ENCODE measurements at places on chromosomes 4 and X.
A peak's percentile ranks its signal among the peaks of the same experiment; 100 is the strongest.

DNA sequence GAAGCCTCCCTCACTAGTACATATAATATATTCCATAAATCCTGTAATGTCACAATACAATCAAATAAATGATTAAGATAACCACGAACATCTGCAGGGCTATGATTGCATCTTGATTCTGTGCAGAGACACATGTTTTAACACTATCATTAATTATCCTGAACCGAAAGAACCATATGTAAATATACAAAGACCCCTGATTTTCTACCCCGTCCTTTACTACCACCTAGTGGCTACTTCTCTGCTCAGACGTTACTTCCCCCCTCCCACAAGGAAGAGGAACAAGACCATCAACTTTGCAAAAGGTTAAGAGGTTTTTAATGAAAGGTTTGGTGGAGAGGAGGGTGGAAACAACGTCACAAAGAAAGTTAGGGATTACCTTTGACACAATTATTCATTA lies 134.0 kb downstream of the COL4A6 start:
- DNase-seq: no peak

- peak; percentile 55 for DNase-seq
These were observed 433 bp downstream of the MMAA start for GRCh38 chr4:145619639-145619996.

- no peak for DNase-seq
These were observed 72.3 kb downstream of the NYX start for GRCh38 chrX:41519468-41519867.

GRCh38 chr4:72376901-72377300 lies 192.1 kb downstream of the ADAMTS3 start:
- no peak for DNase-seq

- no peak for DNase-seq
These were observed 36.0 kb downstream of the MED28 start for GRCh38 chr4:17650406-17650805.

DNA sequence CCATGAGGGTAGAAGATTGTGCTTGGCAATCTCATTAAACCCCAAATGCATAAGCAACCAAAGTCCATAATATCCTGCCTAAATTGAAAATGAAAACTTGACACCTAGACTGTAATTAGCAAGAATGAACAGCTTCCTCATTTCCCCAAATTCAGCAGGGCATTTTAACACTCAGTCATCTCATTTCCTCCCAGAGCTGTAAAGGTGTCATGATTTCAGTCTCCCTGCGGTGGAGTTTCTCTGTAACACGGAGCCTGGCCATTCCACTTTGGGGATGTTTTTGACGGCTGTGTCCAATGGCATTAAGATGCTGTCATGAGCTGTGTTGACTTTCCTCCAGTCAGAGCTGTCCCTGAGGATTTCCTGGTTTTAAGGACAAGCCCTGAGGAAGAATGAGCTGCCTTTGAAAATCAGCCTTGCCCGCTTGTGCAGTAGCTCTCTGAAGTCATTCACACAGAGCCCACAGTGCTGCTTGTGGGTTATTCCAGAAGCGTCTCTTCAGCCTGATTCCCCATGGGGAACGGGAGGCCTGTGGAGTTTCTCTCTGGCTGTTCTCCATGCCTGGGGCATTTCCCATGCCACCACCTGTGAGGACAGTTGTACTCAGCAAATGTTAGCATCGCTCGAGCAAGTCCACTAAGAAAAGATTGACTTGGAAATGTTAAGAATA lies 187.0 kb downstream of the MID1 start:
- DNase-seq: no peak

GRCh38 chrX:107850422-107850765 lies 24.7 kb downstream of the MID2 start:
- no peak for DNase-seq

GRCh38 chr4:147840838-147841738 lies 109.2 kb downstream of the ARHGAP10 start:
- no peak for DNase-seq

GRCh38 chrX:6660567-6661264 lies 125.8 kb upstream of the VCX3A start:
- no peak for DNase-seq

DNA sequence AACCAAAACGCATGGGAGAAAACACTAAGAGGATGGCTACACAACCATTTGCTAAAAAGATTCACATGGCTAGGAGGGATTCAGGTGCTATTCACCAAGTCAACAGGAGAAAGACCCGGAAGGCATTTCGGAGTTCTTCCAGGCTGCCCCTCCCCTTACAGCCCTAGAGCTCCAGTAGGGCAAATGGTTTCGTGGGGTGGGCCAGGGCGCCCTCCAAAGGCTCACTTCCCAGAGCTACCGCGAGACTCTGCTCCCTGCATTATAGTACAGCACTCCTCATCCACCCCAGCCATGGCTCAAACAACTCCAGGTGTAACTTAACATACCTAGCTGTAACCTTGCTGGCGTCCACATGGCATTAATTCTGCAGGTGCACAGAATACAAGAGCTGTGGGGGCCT lies 179.7 kb downstream of the SLC39A8 start:
- no peak for DNase-seq

- DNase-seq: no peak
These were observed 244.2 kb upstream of the GK2 start for GRCh38 chr4:79652232-79652631.

GRCh38 chr4:75180790-75181776 lies 248.2 kb downstream of the PARM1 start:
- no peak for DNase-seq

- no peak for DNase-seq
These were observed 118.8 kb downstream of the CHM start for GRCh38 chrX:85928606-85929005.

DNA sequence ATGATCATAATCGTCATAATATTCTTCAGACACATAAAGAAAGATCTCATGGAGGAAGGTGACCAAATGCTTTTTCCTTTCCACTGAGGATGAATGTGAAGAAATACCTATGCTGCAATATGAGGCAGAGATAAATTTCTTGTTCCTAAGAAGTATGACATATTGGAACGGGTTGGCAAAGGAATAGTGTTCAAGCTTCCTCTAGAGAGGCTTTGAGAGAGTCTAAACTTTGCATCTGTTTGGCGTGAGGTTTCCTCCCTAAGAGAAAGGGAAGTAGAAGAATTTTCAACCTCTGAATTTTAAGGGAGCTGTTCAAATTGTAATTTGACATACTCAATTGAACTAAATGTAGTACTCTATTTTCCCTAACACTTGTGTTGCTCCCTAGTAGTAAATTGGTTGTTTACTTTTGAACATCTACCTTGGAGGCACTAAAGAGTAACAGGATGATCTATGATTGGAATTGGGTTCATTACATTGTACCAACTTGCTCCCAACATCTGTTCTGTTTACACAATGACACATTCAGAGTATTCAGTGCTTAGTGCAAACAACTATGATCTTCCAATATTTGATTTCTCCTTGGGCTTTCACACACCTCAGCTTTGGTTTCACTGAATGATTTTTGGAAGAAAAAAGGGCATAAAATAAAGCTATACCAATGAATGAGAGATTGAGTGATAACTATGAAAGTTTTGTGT lies 122.0 kb downstream of the CORIN start:
- DNase-seq: no peak

DNA sequence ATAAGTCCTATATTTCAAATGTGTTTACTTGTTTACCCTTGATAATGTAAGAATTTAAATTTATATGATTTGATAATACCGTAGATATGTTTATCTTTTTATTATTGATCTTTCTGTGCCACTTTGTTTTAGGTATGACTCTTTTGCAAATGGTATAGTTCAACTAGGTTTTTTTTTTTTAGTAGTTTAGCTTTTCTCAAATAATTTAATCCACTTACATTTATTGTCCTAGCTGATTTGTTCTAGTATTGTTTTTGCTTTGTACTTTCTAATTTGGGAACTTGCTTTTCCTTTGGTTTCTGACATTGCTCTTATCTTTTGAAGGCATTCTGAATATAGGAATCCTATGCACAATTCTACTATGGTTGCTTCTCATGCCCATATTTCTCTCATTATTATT lies 98.9 kb upstream of the NAP1L5 start:
- DNase-seq: no peak

- DNase-seq: no peak
These were observed 105.0 kb downstream of the AREG start for GRCh38 chr4:74549936-74550335.

- no peak for DNase-seq
These were observed 37.2 kb upstream of the USP9X start for GRCh38 chrX:41047878-41048534.

DNA sequence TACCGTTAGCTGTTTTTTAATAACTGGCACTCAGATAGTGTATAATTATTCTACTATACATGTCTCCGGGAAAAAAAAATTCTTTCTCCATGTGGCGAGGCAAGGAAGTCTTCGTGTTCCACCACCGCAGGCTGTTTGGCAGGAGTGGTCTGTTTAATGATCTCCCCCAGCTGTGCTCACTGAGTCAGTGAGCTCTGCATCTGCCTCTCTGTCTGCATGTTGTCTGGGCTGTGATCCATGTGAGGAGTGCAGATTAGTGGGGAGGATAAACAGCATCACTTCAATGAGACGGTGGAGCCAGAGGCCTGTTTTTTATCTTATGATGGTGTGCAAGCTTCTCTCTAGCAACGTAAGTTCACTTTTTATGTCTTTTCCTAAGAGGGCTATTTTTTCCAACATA lies 69.8 kb downstream of the RPS3A start:
- DNase-seq: no peak

DNA sequence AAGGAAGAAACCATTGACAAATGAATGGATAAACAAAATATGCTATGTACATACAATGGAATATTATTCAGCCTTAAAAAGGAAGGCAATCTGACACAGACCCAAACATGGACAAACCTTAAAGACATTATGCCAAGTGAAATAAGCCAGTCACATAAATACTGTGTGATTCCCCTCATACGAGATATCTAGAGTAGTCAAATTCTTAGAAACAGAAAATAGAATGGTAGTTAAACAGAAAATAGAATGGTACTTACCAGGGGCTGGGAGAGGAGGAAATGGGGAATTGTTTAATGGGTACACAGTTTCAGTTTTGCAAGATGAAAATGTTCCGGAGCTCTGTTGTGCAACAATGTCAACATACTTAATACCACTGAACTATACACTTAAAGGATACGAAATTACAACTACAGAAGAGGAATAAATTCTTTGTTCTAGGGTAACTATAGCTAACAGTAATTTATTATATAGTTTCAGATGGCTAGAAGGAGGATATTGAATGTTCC lies 47.8 kb upstream of the DUSP21 start:
- no peak for DNase-seq

DNA sequence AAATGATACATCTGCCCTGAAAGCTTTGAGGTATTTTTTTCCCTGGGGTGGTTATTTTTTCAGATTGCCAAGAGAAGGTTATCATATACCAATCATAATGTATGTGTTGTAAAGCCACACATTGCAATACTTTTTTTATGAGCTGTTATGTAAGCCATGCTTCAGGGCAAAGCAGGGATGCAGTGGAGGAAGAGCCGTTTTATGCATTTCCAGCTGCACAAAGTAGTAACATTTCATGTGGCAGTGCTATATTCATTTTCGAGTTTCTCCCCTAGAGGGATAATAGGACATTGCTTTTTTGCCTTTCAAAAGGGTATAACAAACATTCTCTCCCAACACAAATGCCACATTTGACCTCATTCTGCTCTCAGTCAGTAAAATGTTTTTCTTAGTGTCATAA lies 68.5 kb downstream of the GALNT7 start:
- no peak for DNase-seq

GRCh38 chr4:74444891-74445642 lies at the start of gene AREG:
AREG (plus strand) TSS chr4:74445136; CDS start chr4:74445346, 210 bp downstream.
- DNase-seq: peak; percentile 68

GRCh38 chr4:152112190-152112589 lies 351.4 kb upstream of the GATB start:
- DNase-seq: no peak

DNA sequence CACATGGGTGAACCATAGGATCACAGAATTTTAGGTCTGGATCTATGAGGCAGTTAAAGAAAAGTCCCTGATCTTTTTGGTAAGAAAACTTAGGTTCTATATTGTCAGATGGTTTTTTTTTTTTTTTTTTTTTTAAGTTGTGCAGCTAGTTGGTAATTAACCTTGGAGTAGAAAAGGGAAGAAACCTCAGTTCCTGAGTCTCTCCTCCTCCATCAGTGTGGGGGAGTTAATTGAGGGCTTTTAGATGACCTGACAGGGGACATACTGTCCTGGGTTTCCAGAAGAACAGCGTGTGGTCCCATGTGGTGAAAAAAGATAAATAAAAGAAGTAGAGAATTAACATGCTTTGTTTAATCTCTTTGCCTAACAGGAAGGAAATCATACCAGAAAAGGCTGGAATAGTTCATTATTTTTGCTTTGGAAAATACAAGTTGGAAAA lies 123.7 kb downstream of the ARHGAP10 start:
- no peak for DNase-seq

GRCh38 chr4:130306566-130306965 lies 1210.6 kb downstream of the C4orf33 start:
- DNase-seq: no peak

DNA sequence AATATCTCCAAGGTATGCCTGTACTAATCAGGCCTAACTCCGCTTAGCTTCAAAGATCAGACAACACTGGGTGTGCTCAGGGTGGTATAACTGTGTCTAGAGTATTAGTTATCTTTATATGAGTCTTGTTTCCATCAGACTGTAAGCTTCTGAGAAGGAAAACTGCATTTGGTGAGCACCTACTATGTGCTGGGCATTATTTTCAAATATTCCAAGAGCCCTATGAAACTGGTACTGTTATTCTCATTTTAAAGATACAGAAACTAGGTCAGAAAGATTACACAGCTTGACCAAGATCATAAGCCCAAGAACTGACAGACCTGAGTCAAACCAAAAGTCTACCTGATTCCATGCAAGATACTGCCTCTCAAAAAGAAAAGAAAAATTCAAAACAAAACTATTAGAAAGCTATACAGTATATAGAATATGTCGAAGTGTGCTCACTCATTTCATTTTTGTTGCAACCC lies 44.4 kb downstream of the LRBA start:
- no peak for DNase-seq

DNA sequence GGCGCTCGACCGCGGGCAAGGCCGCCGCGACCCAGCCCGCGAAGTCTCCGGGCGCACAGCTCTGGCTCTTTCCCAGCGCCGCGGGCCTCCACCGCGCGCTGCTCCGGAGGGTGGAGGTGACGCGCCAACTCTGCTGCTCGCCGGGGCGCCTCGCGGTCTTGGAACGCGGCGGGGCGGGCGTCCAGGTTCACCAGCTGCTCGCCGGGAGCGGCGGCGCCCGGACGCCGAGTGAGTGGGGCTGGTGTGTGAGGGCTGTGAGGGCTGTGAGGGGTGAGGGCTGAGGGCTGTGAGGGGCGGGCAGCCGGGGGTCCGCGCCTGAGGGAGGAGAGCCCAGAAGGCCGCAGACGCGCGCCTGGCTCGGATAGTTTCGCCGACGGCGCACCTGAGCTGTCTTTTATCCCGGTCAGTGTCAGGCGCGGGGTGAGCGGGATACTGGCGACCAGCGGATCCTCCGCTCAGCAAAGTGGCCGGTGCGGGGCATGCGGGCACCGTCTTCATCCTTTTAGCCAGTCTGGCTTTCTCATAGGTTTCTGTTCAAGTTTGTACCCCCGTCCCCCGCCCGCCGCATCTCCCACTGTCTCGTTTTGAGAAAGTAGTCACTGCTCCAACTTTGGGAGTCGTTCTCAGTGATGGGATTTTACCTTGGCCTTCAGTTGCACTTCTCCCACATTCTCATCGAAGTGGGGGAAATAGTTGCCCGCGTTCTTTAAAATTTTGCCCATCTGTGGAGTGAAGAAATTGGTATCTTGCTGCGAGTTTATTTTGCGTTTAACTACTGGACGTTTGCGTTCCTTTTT lies 586 bp downstream of the HERC5 start:
- DNase-seq: peak; percentile 13

- DNase-seq: no peak
These were observed 17.6 kb downstream of the PDGFC start for GRCh38 chr4:156953951-156954350.

GRCh38 chrX:103248553-103248952 lies 6.4 kb downstream of the TCEAL8 start:
- DNase-seq: no peak
